Suppressor macrophage (primary cell): ENCODE measurements at places on chromosomes 6 and 20.

- DNase-seq = no peak
Observed at GRCh38 chr20:48298851-48299484, 513.7 kb upstream of the SULF2 start.

- no peak for DNase-seq
Observed at GRCh38 chr6:120805276-120805675, 529.0 kb downstream of the TBC1D32 start.

DNA sequence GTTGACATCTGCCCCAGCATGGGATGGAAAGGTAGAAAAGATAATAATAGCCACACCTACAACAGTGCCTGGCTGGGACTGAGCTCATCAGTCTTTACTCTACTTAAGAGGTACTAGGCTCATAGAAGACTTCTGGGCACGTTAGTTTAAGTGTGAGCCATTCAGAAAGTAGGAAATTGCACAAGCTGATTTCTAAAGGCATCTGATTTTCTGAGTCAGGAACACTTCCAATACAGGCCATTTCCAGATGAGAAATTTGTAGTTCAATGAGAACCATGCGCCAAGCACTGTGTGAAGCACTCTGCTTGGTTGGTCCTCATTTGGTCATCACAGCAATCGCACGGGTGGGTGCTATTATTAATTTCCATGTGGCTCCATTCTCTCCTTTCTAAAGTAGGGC is 42.3 kb downstream of the MOCS1 start:
- no peak for DNase-seq

DNA sequence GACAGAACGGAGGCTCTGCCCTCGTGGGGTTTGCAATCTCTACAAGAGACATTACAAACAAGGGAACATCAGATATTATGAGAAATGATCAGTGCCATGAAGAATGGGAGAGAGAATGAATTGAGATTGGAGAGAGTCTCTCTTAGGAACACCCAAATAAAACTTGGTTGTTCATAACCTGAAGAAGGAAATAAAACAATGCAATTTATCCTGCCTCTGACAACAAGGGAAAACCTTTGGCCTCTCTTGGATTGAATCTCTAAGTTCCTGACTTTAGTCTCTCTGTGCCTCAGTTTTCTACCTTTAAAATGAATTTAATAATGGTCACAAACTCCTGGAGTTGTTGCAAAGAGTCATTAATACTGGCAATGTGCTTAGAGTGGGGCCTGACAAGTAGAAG is 21.1 kb downstream of the PLEKHG1 start:
- no peak for DNase-seq

GRCh38 chr6:112936504-112936903 is 589.4 kb downstream of the RFPL4B start:
- no peak for DNase-seq

GRCh38 chr20:1346315-1346969 is 17.5 kb upstream of the SDCBP2 start:
- DNase-seq = no peak

GRCh38 chr6:46367354-46368168 is 123.7 kb downstream of the RCAN2 start:
- no peak for DNase-seq

DNA sequence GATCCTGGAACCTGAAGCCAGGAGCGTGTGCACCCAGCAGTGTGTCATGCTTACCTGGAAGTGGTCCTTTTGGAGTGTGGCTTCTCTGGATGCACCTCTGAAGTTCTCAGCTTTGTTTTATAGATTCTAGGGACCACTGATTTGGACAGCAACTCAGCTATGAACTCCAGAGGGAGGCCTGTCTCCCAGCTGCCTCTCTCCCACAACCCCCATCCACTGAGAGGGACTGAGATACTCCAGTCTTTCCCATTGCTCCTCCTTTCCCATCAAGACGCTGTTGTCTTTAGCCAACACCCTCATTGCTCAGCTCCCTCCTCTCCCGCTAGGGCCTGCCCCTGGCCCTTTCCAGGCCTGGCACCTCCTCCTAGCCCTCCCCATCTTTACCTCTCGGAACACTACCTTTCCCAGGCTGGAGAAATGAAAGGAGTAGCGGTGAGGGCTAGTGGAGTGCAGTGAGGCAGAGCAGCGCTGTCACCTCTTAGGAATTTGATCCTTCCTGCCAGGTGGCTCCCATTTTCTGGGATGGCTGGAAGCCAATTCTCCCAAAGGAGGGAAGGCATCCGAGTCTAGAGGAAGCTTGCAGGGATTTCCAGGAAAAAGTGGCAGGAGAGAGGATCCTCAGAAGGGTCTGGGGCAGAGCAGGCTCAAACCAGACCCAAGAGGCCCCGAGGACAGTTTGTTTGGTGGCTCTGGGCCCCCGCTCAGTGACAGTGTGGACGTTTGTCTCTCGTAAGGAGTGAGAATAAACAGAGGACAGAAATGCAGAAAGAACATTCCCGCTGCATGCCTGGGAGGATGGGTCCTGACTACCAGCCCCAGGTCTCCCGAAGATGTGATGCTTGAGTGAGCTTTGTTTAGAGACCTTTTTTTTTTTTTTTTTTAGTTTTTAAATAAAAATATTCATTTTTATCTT is at the start of gene LRRN4:
Gene LRRN4 (minus strand): TSS at position 285 of the 913 bp plus-strand sequence. CDS start 1,261 bp downstream, outside the sequence.
- DNase-seq = no peak

DNA sequence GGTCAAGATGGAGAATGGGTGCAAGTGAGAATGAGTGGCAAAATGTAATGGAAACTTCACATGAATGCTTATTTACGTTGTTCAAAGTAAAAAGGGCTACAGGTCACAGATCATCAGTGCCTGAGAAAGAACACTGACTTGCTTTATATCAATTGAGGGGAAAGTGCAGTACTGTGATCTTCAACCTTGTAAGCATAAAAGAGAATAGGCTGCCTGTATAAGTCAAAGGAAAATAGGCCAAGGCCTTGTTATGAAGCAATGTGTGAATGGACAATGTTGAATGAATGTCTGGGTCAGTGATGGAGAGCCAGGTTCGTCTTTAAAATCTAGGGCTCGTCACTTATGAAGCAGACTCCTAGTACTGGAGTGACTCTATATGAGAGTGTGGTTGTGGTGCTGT is 158.6 kb upstream of the NT5E start:
- DNase-seq = no peak
